ENCODE measurements at places on chromosomes 4 and X. TPM values are rescaled to one million over a fixed set of nuclear protein-coding genes. Genes with fewer than 3 reads are reported as not detected.

- no peak for DNase-seq
Measured at GRCh38 chr4:148057516-148057915, 325.6 kb downstream of the ARHGAP10 start.

DNA sequence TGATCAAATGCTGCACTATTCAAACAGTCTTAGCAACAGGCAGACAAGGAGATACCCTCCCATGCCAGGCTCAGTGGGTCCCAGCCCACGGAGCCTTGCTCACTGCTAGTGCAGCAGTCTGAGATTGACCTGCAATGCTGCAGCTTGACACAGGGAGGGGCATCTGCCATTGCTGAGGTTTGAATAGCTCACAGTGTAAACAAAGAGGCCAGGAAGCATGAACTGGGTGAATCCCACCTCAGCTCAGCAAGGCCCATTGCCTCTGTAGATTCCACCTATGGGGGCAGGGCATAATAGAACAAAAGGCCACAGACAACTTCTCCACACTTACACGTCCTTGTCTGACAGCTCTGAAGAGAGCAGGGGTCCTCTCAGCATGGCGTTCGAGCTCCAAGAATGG is 26.6 kb upstream of the ZXDB start:
- DNase-seq = no peak

- DNase-seq = no peak
Measured at GRCh38 chr4:42445038-42445437, 47.8 kb downstream of the SHISA3 start.

Gene NEIL3
- total RNA-seq = 2.1 TPM

GRCh38 chr4:165723051-165723795 is 149.8 kb upstream of the TLL1 start:
- no peak for DNase-seq

Gene PCSK1N
- total RNA-seq = 66.6 TPM

DNA sequence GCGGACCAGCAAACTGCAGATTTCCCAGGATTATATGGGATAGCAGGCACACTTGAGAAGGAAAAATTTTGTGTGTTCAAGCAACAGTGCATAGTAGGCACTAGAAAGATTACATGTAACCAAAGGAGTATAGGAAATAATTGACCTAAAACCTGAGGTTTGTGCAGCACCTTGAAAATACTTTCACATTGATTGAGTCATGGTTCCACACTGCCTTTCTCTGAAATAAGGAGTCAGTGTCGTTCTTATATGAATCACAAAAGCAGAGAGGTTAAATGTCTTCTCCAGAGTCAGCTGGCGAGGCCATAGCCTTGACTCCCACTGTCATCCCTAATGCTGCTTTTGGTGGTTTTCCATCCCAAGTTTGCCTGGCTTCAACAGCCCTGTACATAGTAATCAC is 138.9 kb downstream of the SOWAHB start:
- no peak for DNase-seq

DNA sequence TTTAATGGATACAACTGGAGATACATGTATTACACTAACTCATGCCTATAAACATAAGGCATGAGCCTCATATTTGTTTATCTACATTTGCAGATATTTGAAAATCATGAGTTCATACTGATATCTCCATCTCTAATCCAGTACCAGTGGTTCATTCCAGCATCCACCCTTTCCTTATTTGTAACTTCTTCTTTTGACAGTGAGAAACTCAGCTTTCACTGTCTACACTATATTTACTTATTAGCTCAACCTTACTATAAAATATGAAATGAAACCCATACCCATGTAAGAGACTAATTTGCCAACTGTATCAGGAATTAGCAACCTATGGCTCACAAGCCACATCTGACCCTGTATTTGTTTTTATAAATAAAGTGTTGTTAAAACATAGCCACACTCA is 161.9 kb upstream of the GPRIN3 start:
- DNase-seq = no peak

GRCh38 chr4:134425756-134426155 is 224.2 kb upstream of the PABPC4L start:
- DNase-seq = no peak

- DNase-seq = no peak
Measured at GRCh38 chr4:86442881-86443280, 83.0 kb upstream of the MAPK10 start.

Measured in kidney epithelial cell (primary cell).